ENCODE measurements at places on chromosomes 7 and 10.

GRCh38 chr7:148144827-148145226 lies 445.7 kb upstream of the C7orf33 start:
- no peak for DNase-seq

DNA sequence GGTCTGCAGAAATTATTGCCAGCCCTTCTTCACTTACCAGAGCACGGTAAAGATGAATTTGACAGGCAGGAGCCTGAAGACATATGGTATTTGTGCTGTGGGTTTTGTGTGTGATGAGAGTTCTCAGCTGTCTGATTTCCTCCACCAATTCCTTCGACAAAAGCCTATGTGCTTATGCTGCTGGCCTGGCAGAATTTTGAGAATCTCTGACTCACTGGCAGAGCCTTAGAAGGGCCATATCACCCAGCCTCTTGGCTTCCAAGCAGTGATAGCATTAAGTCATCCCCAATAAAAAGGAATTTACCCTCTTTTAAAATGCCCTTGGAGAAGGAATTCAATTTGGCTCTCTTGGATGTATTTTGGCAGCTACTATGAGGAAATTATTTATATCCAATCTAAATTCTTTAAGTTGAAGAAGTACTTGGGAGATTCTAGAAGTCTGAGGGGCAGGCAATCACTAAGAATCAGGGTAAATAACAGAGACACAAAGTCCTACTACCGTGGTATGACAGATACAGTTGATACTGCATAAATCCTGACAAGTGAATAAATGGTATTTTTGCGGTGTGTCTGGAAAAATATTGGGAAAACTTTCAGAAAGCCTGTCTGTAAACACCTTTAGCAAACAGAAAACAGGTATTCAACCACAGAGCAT lies 68.6 kb upstream of the EFCAB10 start:
- DNase-seq: no peak

DNA sequence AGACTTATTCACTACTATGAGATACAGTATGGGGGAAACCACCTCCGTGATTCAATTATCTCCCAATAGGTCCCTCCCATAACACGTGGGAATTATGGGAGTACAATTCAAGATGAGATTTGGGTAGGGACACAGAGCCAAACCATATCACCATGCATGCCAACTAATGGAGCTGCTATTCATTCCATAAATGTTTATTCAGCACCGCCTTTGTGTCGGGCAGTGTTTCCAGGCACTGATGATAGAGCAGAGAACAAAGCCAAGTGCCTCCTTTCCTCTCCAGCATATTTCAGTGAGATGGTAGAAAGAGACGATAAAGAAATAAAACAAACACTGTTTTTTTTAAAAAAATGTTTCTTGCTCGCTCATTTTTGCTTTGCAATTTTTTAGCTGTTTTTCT lies 295.9 kb upstream of the FOXK1 start:
- no peak for DNase-seq

DNA sequence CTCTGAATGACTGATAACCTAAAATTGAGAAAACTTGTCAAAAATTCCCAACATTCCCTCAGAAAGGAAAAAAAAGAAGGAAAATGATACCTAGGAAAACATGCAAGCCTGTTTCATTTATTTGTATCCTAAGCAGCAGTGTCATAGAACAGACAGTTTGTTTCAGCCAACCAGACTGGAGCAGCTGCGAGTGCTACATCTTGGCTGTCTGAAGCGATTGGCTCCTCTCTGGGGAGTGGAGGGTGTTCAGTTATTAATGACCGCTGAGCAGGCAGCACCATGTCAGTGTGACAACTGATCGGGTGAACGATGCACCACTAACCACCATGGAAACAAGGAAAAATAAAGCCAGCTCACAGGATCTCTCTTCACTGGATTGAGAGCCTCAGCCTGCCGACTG lies at the start of gene LRRN3:
LRRN3 (plus strand) TSS at position 282 of the 400 bp plus-strand sequence. CDS start 31,646 bp downstream, outside the sequence.
- DNase-seq: no peak

DNA sequence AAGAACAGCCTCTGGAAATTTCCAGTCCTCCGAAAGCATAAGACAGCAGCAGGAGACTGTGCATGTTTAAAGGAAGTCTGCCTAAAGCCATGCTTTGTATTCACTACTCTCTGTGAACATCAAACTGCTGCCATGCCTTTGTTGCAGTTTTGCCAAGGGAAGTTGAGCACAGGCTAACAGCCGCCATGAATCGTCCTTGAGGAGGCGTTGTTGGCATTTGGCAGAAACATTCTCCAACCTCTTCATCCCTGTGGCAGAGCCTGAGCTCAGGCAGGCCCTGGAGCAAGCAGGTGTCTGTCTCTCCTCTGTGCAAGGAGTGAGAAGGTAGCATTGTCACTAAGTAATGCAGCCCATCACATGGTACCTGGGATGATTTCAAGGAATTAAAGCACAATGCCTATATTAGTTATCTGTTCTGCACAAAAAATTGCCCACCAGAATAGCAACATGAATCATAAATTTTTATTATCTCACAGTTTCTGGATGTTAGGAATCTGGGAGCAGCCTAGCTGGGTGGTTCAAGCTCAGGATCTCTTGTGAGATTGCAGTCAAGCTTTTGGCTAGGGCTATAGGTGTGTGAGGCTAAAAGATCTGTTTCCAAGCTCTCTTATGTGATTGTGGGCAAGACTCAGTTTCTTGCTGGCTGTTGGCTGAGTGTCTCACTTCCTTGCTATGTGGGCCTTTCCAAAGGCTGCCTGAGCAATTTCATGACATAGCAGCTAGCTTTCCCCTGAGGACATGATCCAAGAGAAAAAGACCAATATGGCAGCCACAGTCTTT lies 46.5 kb upstream of the KIAA1217 start:
- DNase-seq: no peak

GRCh38 chr7:150940431-150941102 lies 37.6 kb downstream of the KCNH2 start:
- no peak for DNase-seq

DNA sequence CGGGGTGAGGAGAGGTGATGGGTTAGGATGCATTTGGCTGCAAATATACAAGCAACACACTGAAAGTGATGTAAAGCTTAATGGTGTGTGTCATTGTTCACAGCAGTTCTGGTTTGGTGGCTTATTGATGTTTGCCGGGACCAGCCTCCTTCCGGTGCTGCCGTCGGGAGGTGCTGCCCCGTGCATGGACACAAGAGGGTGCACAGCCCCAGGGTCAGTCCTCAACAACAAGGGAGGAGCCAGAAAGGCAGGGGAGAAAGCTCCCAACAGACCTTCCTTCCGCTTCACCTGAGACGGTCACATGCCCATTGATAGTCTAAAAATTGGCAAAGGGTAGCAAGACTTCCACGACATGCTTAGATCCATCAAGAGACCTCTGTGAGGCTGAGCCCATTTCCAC lies 9.5 kb downstream of the RNF32 start:
- no peak for DNase-seq

- no peak for DNase-seq
Observed at GRCh38 chr10:117868151-117868550, 178.6 kb downstream of the RAB11FIP2 start.

DNA sequence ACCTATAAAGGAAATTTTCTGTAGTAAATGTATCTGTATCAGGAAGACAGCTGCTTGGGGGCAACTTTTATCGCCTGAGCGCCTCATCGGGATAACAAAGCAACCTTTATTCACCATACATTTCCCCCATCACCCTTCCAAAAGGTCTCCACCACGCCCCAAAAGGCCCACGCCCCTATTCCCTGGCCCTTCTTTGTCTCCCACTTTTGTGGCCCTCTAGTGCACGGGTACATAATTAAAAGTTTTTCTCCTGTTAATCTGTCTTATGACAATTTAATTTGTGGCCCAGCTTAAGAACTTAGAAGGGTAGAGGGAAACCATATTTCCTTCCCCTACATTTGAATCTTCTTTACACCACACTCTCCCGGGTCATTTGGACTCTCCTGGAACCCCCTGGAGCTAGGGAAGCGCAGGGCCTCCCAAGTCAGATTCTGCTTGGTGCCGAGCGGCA lies 625 bp downstream of the RP9 start:
- no peak for DNase-seq

DNA sequence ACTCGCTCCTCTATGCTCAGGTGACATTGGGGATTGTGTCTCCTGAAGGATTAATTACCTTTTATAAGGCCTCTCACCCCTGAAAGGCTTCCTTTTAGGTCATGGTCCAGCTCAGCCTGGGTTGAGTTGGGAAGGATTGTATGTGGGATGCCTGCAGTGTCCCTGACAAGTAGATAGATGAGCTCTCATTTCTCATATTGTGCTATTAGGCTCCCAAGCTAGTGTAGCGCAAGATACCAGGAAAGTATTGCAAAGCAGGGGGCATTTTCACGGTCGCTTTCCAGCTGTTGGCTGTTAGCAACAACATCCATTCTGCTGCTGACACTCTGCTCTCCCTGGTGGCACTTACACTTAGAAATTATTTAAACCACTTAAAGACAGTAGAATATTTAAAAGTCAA lies 31.9 kb downstream of the NXPH1 start:
- DNase-seq: no peak

DNA sequence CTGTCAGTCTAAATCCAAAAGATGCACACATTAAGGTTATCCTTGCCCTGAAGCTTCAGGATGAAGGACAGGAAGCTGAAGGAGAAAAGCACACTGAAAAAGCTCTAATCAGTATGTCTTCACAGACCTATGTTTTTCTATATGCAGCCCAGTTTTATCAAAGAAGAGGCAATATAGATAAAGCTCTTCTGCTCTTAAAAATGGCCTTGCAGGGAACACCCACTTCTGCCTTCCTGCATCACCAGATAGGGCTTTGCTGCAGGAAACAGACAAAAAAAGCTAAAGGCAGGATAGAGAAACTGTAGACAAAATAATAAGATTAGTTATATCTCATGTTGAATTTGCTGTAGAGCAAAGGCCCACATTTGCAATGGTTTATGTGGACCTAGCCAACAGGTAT lies 14.9 kb upstream of the IFIT1B start:
- no peak for DNase-seq

DNA sequence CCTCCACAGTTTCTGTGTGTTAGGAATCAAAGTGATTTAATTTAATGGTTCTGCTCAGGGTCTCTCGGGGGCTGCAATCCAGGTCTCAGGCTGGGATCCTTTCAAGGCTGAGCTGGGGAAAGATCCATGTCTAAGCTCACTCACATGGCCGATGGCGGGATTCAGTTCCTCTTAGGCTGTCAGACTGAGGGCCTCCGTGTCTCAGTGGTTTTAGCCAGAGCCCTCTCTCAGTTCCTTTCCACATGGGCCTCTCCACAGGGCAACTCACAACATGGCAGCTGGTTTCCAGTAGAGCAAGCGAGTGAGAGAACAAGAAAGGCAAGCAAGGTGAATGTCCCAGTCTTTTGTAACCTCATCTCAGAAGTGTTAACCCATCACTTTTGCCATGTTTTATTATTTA lies 26.9 kb downstream of the CAV1 start:
- no peak for DNase-seq

- DNase-seq: no peak
Observed at GRCh38 chr7:148142660-148143248, 447.8 kb upstream of the C7orf33 start.
